ENCODE measurements at places on chromosomes 7 and 10. TPM values are rescaled to one million over a fixed set of nuclear protein-coding genes. Genes with fewer than 3 reads are reported as not detected.

GRCh38 chr10:4545062-4545461 lies 280.9 kb upstream of the AKR1E2 start:
- no peak overlapping the region for H3K4me3 ChIP-seq
- H3K27ac ChIP-seq: no peak overlapping the region
- no peak for DNase-seq
- H3K27me3 ChIP-seq: no peaks in the 10 kb centered on the region
- no peaks in the 10 kb centered on the region for H3K4me1 ChIP-seq
- 0 out of 2 replicates have a peak, but pooled peaks cover 3% of the 10 kb centered on the region for H3K36me3 ChIP-seq

GRCh38 chr7:1400371-1400770 lies 58.9 kb downstream of the MICALL2 start:
- DNase-seq: peak; percentile 47
- peaks cover 11% of the 10 kb centered on the region for H3K4me1 ChIP-seq
- H3K36me3 ChIP-seq: no peaks in the 10 kb centered on the region
- peaks cover 47% of the 10 kb centered on the region for H3K27me3 ChIP-seq
- H3K27ac ChIP-seq: no peak overlapping the region

DNA sequence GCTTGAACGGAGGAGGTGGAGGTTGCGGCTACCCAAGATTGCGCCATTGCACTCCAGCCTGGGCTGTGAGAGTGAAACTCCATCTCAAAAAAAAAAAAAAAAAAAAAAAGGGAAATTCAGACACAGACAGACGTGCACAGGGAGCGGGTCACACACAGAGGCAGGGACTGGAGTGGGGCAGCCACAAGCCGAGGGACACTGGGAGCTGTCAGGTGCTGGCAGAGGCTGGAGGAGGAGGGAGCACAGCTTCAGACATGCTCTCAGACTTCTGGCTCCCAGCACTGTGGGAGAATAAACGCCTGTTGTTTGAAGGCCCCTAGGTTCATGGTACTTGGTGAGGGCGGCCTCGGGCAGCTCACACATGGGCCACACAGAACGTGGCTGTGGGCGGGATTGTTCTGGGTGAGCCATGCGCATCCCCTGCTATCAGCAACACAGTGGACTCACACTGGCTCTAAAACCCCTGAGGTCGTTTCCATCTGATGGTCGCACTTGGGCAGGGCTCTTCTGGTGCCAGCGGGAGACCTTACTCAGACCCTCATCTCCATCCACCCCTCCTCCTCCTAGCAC lies 375.9 kb downstream of the DNAJB6 start:
- H3K27ac ChIP-seq: no peak overlapping the region
- H3K4me1 ChIP-seq: no peaks in the 10 kb centered on the region
- H3K4me3 ChIP-seq: no peak overlapping the region

Gene NAT16
- total RNA-seq: 0.62 TPM

Gene GRID2IP
- total RNA-seq: 3.0 TPM

Gene COX19
- 13.2 TPM for total RNA-seq
